Jurkat, Clone E6-1 (cell line): ENCODE measurements at places on chromosomes 1 and 21.

- DNase-seq = no peak
These were observed 35.7 kb upstream of the RCC1 start for GRCh38 chr1:28470146-28470545.

GRCh38 chr1:222592171-222592570, 2.4 kb upstream of the TAF1A start:
- DNase-seq = no peak

DNA sequence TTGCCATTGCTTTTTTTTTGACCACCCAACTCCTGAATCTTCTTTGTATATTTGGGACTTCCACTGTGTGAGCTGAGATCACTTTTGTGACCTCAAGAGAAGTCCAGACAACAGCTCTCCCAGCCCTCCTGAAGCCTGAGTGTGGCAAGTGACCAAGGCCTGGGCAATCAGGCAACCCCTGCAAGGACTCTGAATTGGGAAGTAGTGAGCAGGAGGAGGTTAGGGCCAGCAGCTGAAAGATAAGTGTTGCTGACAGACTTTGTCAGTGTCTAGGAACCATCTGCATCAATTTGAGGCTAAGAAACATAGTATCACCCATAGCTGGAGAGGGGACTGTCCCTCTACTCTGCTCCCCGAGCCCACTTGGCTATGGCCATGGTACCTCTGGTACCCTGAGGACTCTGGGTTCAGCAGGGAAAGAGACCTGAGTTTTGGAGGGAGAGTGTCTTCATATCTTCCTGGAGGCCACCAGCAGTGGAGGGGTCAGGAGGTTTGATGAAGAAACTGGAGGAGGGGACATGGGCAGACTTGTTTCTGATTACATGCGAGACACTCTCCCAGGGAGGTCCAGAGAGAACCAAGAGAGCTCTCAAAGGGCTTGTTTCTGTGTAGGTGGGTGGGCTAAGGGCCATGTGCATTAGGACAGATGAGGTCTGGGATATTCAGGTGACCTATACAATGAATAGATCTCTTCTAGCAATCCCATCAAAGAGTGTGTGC, 147.0 kb upstream of the DNAH14 start:
- no peak for DNase-seq

- DNase-seq = no peak
These were observed 11.0 kb upstream of the PAQR6 start for GRCh38 chr1:156258859-156259258.

DNA sequence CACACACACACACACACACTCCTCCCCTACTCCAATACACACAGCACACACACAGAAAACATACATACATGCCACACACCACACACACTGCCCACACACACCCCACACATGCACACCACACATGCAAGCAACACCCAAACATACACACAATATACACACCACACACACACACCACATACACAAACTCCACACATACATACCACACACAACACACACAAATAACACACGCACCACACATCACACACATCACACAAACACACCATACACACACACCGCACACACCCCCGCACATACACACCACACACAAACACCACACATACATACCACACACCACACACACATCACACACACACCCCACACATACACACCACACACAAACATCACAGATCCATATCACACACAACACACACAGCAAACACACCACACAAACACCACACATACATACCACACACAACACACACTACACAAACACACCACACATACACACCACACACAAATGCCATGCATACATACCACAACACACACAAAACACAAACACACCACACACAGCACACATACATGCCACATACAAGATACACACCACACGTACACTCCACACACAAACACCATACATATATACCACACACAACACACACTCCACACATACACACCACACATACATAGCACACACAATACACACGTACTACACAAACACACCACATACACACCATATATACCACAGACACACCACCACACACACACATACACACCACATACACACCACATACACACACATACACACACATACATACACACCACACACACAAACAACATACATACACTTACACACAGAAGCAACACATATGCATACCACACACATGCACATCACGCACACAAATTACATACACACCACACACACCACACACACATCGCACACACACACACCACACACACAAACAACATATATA, 932 bp upstream of the RAB7B start:
- no peak for DNase-seq

DNA sequence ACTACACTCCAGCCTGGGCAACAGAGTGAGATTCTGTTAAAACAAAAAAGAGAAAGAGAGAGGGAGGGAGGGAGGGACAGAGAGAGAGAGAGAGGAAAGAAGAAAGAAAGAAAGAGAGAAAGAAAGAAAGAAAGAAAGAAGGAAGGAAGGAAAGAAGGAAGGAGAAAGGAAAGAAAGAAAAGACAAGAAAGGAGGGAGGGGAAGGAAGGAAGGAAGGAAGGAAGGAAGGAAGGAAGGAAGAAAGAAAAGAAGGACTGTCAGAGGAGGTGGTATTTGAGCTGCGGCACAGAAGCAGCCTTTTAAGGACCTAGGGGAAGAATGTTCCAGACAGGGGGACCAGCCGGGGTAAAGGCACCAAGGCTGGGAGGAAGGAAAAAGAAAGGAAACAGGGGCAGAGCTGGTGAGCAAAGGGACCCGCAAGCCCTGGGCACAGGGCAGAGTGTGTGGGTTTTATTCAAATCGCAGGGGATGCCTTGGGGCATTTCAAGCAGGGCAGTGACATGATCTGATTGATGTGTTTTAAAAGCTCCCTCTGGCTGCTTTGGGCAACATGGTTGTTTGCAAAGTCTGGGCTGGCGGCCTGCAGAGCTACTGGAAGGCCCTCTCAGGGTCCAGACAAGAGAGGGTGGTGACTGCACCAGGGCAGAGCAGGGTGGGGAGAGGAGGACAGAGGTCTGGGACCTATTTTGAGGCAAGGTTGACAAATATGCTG, 176.9 kb upstream of the VAMP3 start:
- no peak for DNase-seq

- no peak for DNase-seq
These were observed 144.1 kb downstream of the SYF2 start for GRCh38 chr1:25088180-25088701.

DNA sequence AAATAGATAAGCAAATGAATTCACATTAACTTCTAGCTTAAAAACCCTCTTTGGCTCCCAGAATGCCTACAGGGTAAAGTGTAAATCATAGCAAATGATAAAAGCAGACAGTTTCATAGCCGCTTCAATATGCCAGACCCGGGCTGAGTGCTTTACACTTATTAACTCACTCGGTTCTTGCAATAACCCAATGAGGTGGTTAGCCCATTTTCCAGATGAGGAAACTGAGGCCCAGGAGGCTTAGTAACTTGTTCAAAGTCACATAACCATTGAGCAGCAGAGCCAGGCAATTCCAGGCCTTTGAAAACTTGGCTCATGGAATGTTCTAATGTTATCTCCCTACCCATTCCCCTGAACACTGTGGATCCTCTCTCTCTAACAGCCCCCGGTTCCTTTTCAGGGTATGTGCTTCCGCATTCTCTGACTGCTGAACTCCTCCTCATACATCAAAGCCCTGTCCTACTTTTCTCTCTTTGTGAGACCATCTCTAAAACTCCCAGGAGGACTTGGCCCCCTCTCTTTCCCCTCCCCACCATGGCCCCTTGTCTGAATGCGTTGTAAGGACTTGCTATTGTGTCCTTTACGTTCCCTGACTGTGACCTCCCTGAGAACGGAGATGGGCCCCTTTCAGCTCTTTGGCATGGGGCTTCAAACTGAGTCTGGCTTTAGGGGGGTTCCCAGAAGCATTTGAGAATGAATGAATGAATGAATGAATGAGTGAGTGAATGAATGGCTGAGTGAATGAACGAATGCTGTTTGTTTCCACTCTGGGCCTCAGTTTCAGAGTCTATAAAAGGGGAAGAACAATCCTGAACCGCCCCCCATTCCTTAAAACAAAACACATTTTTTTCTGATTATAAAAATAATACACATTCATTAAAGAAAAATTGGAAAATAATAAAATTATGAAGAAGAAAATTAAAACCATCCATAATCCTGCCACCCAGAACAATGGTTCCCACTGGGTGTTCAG, 15.6 kb upstream of the RUNX3 start:
- DNase-seq = no peak

DNA sequence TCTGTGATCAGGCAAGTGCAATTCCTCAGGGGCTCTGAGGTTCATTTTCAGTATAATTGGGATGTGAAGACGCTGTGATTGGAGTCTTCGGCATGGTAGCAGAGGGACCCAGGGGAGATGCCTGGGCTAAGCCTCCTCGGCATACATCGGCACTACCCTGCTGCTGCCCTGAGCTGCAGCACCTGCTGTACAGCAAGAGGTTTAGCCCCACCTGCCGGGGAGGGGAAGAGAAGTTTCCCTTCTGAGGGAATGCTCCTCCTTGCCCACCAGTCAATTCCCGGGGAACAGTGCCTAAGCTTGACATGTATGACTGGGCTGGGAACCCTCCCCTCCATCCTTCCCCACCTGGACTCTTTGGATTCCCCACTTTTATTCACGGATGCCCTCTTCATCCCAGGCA, 24.9 kb downstream of the CNIH3 start:
- DNase-seq = no peak

DNA sequence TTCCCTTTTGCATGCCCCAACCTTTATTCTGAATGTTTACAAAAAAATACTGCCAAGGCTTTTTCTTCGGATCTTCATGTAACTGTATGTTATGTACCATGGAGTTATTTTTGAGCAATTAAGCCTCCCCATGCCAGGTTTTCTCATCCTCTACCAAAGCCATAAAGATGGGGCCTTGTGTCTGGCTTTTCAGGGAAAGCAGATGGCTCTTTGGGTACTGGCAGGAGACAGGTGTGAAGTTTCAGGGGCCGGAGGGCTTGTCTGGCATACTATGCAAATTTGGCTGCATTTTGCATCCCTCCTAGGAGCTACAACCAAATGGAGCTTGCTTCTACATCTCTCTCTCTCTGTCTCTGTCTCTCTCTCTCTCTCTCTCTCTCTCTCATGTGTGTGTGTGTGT, 28.1 kb upstream of the PLXNA2 start:
- DNase-seq = no peak

DNA sequence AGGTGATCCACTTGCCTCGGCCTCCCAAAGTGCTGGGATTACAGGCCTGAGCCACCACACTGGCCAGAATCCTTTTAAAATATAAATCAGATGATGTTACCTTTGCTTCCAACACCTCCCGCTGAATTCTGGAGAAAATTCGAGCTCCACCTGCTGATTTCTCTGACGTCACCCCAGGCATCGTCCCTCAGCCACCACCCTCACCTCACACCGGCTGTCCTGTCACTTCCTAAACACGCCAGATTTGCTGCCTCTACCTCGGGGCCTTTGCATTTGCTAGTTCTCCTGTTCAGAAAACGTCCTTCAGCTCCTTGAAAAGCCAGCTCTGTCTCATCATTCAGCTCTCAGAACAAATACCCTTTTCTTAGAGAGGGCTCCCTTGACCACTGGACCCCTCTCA, 57.9 kb downstream of the FBXO2 start:
- DNase-seq = no peak

- no peak for DNase-seq
These were observed 167.4 kb downstream of the HHAT start for GRCh38 chr1:210496063-210496462.

DNA sequence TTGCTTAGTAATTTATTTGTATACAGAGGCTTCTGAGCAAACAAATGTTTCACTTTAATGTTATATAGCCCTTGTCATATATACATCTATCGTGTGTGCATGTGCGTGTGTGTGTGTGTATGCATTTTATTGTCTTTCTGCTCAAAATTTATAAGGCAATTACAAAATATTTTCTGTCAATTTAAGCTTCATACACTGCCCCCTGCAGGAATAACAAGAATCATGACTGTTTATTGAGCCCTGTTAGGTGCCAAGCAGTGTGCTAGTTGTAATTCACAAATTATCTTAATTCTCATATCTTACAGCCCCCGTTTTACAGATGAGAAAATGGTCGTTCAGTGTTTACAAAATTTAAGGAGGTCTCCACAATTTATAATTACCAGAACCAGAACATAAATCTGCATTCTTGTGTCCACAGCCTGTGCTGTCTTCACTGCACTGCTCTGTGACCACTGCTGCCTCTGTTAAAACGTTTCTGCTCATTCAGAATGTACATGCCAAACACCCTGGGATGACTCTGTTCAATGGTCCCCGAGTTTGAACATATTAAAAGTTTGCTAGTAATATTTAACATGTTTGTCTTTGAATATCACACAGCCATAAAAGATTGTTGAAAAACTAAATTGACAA, 181.3 kb downstream of the ATP6V1G3 start:
- DNase-seq = peak; percentile 31

- DNase-seq = no peak
These were observed 11.9 kb downstream of the ETS2 start for GRCh38 chr21:38817371-38818324.

- no peak for DNase-seq
These were observed 516.7 kb downstream of the NPHP4 start for GRCh38 chr1:5475572-5475971.

- DNase-seq = no peak
These were observed 61.9 kb downstream of the WNT9A start for GRCh38 chr1:227885648-227886502.

DNA sequence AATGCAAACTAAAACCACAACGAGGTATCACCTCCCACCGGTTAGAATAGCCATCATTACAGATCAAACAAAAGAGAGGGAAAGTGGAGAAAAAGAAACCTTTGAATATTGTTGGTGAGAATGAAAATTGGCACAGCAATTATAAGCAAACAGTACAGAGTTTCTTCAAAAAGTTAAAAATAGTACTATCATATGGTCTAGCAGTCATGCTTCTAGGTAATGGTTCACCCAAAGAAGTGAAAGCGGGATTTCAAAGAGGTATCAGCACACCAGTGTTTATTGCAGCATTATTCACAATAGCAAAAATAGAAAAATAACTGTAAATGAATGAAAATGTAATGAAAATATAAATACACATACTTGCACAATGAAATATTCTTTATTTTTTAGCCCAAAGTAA, 8.2 kb downstream of the OR2T10 start:
- DNase-seq = no peak

DNA sequence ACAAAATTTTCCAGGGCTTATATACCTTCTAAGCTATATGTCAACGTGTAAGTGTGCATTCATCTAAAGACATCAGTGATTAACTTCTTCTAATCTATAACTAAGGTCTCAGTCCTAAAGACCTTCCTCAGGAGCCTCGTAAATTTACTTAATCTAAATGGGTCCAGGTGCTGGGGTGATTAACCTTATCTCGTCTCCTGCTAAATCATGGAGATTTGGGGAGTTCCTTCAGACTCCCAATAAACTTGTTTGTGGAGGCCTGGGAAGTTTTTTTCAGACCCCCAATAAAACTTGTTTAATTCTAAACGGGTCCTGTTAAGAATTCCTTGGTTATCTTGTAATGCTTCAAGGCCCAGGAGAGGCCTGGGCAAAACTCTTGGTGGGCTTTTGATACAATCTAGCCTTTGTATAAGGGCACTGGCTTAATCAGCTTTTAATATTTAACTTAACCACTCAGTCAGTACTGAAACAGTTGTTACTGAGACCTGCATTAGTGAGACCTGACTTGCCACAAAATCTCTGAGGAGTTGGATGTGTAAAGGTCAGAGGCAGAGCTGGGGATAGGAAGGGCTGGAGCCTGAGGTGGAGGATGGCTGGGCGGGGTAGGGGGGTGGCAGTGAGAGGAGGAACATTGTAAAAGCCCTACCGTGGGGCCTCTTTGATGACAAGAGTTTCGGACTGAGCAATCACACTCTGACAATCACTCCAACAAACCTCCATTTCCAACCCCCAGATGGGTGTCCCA, 6.2 kb upstream of the HMGCS2 start:
- DNase-seq = no peak

- DNase-seq = no peak
These were observed 6.8 kb upstream of the AK2 start for GRCh38 chr1:33043267-33044092.

GRCh38 chr21:44408226-44408625, 47.1 kb upstream of the LRRC3 start:
- DNase-seq = no peak
